ENCODE measurements at places on chromosomes 4 and X. TPM values are rescaled to one million over a fixed set of nuclear protein-coding genes. Genes with fewer than 3 reads are reported as not detected.

DNA sequence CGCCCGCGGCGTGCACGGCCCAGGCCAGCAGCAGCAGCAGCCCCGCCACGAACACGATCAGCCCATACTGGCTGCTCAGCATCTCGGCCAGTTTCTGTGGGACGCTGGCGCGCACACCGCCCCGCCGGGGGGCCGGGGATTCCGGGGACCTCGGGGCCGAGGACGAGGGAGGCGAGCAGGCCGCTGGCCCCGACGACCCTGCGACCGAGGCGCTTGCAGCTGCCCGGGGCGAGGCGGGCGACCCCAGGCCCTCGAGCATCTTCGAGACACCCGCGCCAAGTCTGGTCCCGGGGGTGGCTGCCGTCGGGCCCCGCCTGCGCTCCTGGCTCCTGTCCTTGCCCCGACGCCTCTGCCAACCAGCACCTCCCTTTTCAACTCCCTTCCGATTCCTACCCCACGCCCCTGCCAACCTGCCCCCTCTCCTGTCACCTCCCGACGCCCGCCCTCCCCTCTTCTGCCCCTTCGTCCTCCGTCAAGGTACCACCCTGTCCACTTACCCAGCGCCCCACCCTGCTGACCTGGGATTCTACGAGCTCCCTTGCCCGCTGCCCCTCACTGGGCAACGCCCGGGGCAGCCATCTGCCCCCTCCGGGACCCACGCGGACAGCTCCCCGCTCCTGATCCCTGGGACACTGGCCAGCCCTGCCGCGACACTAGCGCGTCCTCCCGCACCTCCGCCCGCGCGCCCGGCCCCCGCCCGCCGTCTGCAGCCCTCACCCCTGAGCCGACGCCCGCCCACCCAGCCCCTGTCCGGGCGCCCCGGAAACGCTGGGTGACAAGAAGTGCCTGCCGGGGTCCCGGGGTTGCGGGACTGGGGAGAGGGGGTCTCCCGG, at the start of gene OTOP1:
Gene OTOP1, minus strand, starts transcription at position 324 of the 833 bp plus-strand sequence. Its CDS starts 65 bp downstream, at position 259.
- DNase-seq: peak; percentile 82

- no peak for DNase-seq
These were observed 22.0 kb upstream of the TMPRSS11B start for GRCh38 chr4:68267433-68267944.

DNA sequence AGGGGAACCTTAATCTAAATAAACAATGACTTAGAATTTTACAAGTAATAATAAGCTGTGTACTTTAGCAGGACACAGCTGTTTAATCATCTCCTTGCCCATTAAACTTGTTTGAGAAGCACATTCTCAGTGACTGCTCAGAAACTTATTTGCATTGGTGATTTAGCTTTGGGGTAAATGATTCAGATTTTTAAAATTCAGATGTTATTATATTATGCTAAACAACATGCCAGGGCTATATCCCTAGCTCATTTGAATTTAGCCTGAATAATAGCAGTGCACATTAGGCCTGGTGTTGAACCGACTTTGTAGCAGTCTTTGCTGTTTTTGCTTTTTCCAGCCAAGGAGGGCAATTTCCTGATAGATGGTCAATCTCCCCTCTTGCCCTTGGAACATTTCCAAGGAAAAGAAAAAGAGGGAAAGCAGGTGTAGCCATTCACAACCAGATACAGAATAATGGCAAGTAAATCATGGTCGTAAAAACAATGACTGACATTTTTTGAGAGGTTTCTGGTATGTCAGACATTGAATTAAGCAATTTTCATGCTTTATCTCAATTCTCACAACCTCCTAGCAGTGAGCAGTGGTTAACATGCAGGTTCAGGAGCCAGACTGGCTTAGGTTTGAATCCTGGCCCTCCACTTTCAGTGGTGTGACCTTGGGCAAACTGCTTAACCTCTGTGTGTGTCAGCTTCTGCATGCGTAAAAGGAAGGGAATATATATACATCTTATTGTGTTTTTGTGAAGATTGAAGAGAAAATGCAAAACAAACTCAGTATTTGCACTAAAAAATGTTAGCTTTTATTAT, 16.8 kb downstream of the ARHGEF38 start:
- no peak for DNase-seq

DNA sequence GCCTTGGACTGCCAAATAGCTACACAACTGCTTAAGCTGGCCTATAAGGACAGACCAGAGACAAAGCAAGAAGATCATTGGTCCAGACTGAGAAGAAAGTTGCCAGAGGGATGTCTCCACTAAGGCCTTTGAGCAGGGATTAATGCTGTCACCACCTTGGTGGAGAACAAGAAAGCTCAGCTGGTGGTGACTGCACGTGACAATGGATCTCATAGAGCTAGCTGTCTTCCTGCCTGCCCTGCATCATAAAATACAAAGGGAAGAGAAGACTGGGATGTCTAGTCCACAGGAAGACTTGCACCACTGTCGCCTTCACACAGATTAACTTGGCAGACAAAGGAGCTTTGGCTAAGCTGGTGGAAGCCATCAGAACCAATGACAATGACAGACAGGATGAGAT, 40.5 kb upstream of the FAM120C start:
- no peak for DNase-seq

DNA sequence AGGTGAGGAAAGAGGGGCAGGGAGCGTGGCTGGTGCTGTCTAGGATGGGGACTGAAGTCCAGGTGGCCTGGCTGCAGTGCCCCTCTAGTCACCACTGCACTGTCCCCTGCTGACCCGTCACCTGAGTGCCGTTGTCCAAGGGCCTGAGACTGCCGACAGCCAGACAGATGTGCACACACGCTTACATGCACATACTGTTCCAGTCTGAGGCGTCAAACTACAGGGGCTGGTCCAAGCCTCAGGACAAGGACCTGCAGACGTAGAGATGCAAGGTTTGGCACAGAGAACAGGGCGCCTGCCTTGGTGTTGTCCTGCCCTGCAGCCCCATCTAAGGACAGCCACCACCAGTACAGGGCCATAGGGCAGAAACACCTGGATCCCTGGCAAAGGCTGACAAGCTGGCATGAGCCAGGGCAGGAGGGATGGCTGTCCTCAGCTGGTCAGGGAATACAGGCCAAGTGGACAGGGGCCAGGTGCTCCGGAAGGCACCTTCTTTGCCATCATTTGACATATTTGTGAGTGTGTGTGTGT, 1.7 kb downstream of the SLC2A9 start:
- no peak for DNase-seq

DNA sequence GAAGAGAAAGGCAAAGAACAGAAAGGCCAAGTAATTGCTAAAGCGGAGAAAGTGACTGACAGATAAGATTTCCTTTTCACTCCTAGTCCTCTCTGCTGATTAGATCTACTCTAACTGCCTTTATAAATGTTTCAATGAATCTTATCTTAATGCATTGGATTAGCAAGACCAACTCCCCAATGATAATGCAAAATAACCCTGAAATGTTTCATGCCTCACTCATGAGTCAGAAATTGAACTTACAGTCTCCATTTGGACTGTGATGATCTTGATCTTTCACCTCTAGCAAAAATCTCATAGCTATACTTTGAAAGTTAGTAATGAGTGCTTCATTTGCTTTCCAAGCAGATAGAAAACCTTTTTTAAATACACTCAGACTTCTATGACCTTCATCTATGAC, 26.5 kb downstream of the SLC10A7 start:
- DNase-seq: no peak

The BEX3 gene
- 198 TPM for total RNA-seq
